ENCODE measurements at places on chromosomes 5 and 9. TPM values are rescaled to one million over a fixed set of nuclear protein-coding genes. Genes with fewer than 3 reads are reported as not detected.

DNA sequence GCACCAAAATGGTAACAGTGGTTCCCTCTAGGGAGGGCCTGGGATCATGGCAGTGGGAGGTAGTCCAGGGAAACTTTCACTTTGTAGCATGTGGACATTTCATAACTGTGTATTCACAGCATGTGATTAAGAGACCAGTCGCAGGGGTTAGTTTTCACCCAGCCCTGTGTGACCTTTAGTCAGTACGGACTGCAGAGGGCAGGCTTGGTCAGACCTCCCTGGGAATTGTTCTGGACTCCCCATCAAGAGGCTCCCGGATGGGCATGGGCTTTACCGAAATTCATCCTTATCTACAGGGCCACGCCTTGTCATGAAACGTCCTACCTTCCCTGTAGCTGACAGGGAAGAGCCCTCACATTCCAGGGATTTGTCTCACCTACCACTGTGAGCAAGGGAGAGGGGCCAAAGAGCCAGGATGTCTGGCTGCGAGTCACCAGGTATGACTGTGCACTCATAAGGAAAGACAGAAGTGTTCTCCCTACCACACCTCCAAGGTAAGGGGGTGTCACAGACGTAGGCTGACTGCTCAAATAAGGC lies 19.9 kb downstream of the GPX3 start:
- DNase-seq: no peak

DNA sequence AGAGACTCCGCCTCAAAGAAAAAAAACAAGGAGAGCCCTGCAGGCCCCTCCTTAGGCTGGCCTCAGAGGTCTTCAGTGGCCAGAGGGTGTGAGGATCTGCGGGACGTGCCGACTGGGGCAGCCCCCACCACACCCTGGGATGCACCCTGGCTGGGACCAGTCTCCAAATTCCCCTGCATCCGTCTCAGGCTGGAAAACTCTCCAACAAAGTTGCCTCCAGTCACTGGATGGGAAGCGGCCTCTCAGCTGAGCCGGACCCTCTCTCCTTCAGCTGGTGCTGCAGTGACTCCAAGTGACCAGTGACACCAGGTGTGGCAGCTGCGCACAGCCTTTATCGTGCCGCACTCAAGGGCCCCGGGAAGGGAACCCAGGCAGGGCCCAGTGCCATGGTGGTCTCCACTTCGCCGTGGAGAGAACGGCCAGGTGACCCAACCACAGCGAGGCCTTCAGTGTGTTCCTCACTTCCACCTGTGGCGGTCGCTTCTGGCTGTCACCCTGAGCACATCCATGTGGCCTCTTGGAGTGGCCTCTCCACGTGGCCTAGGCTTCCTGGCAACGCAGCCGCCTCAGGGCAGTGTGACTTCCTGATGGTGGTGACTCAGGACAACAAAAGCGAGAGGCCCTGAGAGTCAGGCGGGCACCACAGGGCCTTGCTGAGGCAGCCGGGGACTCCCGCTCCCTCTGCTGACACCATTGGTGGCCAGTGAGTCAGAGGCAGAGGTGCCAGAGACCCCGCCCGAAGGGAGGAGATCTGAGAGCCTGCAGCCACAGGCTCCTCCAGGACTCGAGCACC lies 19.3 kb upstream of the CAMSAP1 start:
- DNase-seq: peak; percentile 80

TLX3 gene
- not detected for total RNA-seq

DNA sequence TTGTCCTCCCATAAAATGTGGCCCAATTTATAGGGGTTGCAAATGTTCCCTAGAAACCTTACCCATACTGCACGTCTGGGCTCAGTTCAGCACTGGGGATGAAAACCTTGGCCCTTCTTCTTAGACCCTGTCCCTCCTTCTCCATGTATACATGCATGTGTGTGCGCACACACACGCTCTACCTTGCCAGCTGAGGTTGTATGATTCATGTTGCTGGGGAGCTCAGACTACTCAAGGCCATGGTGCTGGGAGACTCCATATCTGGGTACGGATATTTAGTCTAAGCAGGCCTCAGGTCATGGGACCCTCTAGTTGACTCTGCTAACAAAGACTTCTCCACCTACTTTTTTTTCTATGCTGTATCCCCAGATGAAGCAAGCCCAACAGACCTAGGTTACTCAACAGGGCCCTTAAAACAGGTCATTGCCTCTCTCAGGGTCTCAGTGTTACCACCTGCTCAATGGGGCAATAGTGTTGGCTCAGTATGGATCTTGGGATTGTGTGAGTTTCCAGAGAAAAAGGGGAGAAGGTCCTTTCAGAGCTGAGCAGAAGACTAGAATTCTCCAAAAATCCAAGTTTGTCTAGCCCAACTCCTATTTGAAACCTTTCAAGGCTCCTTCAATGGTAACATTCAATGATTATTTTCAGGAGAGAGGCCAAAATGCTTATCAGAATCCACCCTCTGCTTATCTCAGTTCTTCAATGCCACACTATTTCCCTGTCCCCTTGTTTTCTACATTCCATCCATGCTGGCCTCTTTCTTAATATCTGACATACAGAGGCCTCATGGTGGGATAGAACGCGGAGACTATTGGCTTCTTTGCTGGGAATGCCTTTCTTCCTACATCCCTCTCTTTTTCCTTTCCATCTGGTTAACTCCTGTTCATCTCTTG lies 123.6 kb upstream of the PITX1 start:
- no peak for DNase-seq

GRCh38 chr9:123640792-123641222 lies 284.8 kb downstream of the CRB2 start:
- peak; percentile 47 for DNase-seq

- DNase-seq: no peak
Observed at GRCh38 chr9:34246453-34246852, 67.6 kb downstream of the UBAP1 start.

DNA sequence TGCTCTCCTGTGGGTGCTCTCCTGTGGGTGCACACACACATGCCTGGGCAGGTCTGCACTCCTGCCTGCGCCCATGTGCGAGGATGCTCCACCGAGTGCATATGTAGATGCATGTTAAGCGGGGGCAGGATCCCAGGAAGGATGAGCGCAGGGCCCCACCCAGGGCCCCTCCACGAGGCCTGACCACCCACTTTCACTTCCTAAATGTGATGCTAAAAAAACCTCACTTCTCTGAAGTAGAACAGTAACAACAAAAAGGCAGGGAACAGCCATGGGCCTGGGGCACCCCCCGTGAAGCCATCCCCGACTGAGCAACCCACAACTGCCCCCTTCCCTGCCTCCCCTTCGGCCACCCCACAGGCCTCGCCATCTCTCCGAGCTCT lies 48.2 kb upstream of the SARDH start:
- no peak for DNase-seq

- no peak for DNase-seq
Observed at GRCh38 chr9:124695280-124695890, 75.7 kb downstream of the NR6A1 start.

CTXN3 gene
- total RNA-seq: not detected

DNA sequence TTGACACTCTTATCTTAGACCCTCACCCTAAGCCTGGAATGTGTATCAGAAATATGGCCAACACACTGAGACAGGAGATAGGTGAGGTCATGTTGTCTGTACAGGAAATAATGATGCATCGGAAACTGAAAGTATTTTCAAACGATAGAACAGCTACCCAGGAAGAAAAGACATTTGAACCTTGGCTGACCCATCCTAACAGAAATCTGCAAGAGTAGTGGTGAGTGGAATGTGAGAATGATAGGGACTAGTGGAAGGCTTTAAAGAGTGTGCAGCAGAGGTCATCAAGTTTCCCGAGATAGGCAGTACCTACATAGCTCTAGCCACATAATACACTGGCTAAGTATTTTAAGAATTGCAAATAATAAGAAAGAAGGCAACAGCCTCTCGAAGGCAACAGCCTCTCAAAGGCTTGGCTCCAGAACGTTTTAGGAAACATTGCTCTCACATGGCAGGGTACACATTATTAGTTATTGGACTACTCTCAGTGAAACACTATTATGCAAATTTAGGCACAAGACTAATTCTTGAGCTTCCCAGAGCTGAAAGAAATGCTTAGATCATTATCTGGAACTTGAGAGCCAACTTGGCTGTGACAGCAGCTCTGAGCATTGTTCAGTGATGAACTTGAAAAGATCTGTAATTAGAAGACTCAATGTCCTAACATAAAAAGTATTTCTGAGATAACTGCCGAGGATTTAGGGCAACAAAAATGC lies 133.1 kb upstream of the FBXL7 start:
- DNase-seq: no peak

LCN1 gene
- total RNA-seq: not detected

PLAC8L1 gene
- 0.50 TPM for total RNA-seq

- no peak for DNase-seq
Observed at GRCh38 chr5:124696898-124697297, 49.5 kb downstream of the ZNF608 start.

GRCh38 chr9:113011911-113012381 lies at the start of gene ZNF883:
Gene ZNF883, minus strand, starts transcription at chr9:113012192.
- DNase-seq: no peak

LOX gene
- total RNA-seq: 0.10 TPM

DNA sequence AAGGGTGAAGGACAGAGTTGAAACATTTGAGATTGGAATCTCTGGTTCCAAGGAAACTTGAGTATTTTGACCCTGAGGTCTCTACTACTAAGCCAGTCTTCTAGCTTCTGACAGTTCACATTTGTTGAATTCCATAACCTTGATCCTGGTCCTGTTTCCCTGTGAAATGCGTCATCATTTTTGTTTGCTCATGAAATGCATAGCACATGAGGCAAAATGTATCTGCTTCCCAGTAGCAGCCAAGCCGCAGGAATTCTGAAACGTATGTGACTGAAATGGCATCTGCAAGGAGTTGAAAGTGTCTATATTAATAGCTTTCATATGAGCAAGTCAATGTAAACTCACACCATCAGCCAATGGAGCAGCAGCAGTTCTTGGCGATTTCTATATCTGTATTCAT lies 307.9 kb downstream of the CSNK1G3 start:
- no peak for DNase-seq

- no peak for DNase-seq
Observed at GRCh38 chr5:96905864-96906263, 29.6 kb downstream of the ERAP2 start.

SLC34A1 gene
- total RNA-seq: 1.4 TPM

CDC42SE2 gene
- 163 TPM for total RNA-seq

DNA sequence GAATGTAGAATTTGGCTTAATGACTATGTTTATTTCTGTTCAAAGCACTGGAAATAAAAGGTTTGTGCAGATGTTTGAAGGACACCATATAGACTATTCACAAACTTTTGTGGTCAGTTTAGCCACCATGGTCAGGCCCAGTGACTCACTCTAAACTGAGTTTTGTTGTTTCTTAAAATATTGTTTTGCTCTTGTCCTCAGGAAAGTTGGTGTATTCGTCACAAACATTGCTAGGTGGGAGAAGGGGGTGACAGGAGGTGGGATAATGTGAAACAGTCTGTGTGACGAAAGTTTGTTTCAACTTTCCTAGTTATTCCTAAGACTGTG lies 35.0 kb upstream of the LIFR start:
- DNase-seq: no peak

ARL14EPL gene
- not detected for total RNA-seq

DNA sequence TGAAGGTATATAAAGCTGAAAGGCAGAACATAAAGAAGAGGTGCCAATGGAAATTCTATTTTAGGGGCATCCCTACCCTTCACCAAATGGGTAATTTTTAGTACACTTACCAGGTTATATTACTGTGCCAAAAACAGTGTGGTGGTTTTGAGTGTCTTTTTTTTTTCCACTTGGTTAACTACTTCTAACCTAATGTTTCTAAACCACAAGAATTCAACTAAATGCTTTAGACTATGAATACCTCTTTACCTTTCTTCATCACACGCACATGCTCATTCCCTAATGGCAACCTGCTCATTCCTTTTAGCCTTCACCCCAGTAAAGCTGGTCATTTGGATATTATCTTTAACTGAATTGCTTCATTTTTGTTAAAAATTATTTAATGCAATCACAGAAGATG lies 215.6 kb downstream of the PIK3R1 start:
- no peak for DNase-seq

SHISAL2B gene
- total RNA-seq: not detected

TOR4A gene
- total RNA-seq: 23.2 TPM

FOXD4L6 gene
- total RNA-seq: not detected

SPINK4 gene
- total RNA-seq: not detected

DNA sequence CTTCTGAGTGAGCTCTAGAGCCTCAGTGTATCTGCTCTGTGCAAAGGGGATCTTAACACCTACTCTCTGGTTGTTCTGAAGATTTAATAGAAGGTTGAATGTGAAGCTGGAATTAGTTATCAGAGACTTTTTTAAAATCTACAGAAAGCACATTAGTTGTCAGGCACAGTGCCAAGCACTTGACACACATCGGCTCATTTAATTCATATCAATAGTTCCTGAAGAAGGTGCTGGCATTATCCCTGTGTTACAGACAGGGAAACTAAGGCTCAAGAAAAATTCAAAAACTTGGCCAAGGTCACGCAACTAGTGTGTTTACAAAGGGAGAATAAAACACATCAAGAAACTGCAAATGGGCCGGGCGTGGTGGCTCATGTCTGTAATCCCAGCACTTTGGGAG lies 80.2 kb downstream of the FGF18 start:
- no peak for DNase-seq

GRCh38 chr5:115854139-115854538 lies 12.4 kb downstream of the AP3S1 start:
- DNase-seq: no peak

CCDC152 gene
- total RNA-seq: 3.4 TPM

CDC25C gene
- total RNA-seq: 15.2 TPM

DNA sequence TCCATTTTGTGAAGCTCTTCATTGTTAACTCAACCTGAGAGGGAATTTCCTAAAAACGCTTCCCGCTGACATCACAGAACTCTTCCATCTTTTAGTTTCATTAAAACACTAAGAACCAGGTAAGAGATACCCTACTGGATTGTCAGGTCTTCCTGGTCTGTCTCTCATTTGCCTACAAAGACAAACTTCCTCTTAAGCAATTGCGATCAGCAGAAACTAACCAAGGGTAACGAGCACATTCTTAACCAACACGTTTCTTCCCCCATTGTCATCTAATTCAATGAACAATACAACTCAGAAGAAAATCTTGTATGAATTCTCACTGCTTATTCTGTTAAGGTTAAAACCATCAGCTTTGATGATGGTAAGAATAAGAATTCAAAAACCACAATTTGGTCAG lies 6.6 kb downstream of the FBXW11 start:
- DNase-seq: no peak

DNA sequence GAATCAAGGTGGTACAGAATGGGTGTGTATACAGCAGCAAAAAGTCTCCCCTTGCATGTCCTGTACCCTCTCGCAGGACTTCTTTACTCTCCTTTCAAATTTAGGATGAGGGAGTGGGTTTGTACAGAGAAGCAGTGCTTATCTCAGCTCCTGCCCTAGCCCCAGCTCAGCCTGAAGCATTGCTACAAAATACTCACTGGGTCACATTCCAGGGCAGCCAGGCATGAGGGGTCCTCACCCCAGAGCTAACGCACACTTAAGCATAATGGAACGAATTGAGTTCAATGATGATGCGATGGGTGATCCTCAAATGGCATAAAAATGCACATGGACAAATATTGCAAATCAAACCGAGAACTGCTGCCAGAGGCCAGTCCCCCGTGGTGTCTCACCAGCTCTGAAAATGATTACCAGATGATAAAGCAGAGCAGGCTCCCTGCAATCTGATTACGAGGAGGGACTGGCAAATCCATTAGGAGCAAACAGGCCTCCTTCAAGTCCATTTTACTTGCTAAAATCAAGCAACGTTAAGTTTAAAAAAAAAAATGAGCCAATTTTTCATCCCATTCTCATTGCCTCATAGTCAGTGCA lies 231.6 kb upstream of the TAS2R1 start:
- DNase-seq: no peak

- DNase-seq: no peak
Observed at GRCh38 chr5:43837091-43837490, 234.1 kb downstream of the NNT start.

GRCh38 chr5:40828690-40829661 lies 6.0 kb downstream of the RPL37 start:
- DNase-seq: no peak

- DNase-seq: no peak
Observed at GRCh38 chr5:10684303-10685086, 76.5 kb downstream of the DAP start.

Measured in activated CD4-positive, alpha-beta memory T cell treated with anti-CD3 and anti-CD28 coated beads, Interleukin-2, amount 10 ng/mL, durations not matched to agents 7 days and 5 days (primary cell).